Stimulated activated naive CD8-positive, alpha-beta T cell treated with anti-CD3 and anti-CD28 coated beads, Interleukin-15, Interleukin-2, amounts not matched to agents 100 U/mL and 50 U/mL, for 24 hours (primary cell): ENCODE measurements at places on chromosomes 3 and 15.

DNA sequence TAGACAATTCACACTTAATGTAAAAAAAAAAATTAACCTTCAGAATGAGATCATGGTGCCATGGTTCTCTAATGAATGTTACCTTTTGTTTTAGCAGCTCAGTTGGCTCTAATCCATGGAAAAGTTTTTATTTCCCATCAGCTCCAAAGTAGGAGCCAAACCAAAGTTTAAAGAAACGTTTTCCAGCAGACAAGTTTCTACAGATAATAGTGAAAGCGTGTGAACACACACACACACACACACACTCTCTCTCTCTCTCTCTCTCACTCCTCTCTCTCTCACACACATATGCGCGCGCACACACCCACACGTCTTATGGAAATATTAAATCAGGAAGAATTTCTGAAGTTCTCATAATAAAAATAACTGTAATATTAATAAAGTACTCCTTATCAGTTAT, 46.9 kb downstream of the MBNL1 start:
- no peak for DNase-seq

GRCh38 chr15:43511012-43511885, 6.2 kb upstream of the MAP1A start:
- peak; percentile 20 for DNase-seq

DNA sequence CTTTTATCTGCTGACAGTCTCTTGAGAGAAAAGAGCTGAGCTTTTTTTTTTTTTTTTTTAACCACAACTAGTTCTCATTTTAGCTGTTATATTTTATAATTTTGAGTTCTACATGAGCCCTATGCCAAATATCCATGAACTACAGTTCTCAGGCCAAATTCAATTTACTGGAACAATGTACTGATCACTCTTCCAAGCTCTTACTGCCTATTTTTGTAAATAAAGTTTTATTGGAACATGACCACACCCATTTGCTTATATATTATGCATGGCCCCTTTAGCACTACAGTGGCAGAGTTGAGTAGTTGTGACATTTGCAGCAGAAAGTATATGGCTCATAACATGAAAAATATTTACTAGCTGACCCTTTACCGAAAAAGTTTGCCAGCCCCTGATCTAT, 129.2 kb upstream of the SKOR1 start:
- no peak for DNase-seq

GRCh38 chr3:67946436-67946835, 292.0 kb upstream of the SUCLG2 start:
- no peak for DNase-seq
